ENCODE measurements at places on chromosomes 5 and 9.

DNA sequence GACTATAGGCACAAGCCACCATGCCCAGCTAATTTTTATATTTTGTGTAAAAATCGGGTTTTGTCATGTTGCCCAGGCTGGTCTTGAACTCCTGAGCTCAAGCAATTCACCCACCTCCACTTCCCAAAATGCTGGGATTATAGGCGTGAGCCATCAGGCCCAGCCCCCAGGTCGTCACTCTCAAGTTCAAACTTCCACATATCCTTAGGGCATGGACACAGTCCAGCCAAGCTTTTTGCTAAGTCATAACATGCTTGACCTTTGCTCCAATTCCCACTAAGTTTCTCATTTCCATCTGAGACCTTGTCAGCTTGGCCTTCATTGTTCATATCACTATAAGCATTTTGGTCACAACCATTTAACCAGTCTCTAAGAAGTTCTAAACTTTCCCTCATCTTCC is 43.9 kb upstream of the ARAP3 start:
- no peak for DNase-seq
- no peak overlapping the region for H3K27ac ChIP-seq
- H3K36me3 ChIP-seq, result no peaks in the 10 kb centered on the region
- H3K4me3 ChIP-seq, result no peak overlapping the region

DNA sequence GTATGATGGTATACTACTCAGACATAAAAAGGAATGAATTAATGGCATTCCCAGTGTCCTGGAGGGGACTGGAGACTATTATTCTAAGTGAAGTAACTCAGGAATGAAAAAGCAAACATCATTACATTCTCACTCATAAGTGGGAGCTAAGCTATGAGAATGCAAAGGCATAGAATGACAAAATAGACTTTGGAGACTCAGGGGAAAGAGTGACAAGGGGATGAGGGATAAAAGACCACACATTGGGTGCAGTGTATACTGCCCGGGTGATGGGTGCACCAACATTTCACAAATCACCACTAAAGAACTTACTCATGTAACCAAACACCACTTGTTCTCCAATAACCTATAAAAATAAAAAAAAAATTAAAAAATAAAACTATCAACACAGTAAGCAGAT is 587.3 kb upstream of the RGMB start:
- no peak for DNase-seq
- no peaks in the 10 kb centered on the region for H3K27me3 ChIP-seq
- no peak overlapping the region for H3K4me3 ChIP-seq

DNA sequence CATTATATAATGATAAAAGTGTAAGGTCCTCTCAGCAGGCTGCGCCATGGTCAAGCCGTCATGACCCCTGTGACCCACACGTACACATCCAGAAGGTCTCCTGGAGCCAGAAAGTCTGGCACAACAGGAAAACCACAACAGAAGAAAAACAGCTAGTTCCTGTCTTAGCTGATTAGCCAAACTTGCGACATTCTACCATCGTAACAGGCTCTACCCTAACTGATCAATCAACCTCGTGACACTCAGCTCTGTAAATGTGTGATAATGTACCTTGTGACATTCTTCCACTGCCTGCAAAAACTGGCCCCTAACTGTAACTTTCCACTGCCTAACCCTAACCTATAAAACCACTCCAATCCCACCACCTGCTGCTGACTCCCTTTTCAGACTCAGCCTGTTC is 316.4 kb upstream of the TUSC1 start:
- H3K27ac ChIP-seq, result no peak overlapping the region
- no peak for DNase-seq
- H3K27me3 ChIP-seq, result no peaks in the 10 kb centered on the region
- H3K4me1 ChIP-seq, result no peaks in the 10 kb centered on the region

DNA sequence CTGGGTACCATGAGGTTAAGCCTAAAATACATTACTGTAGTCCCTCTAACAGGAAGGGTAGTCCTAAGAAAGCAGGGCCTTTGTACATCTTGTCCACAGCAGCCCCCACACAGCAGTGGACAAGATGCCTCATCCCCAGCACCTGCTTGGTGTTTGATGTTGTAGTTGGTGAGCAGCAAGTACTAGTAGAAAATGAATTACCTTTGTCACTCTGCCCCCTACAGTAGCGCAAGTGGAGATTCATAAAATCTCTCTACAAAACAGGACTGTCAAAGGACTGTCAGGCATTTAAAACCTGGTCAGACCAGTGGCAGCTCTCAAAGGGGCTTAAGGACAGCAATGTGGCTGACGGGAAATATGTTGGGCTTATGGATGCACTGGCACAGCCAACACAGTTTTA is 122.5 kb downstream of the TMEM174 start:
- H3K27me3 ChIP-seq, result peaks cover 99% of the 10 kb centered on the region
- H3K27ac ChIP-seq, result no peak overlapping the region
- H3K36me3 ChIP-seq, result peaks cover 14% of the 10 kb centered on the region
- no peak for DNase-seq

- DNase-seq, result no peak
- peaks cover 1% of the 10 kb centered on the region for H3K36me3 ChIP-seq
- no peak overlapping the region for H3K4me3 ChIP-seq
Measured at GRCh38 chr5:52521236-52521635, 266.5 kb upstream of the ITGA1 start.

DNA sequence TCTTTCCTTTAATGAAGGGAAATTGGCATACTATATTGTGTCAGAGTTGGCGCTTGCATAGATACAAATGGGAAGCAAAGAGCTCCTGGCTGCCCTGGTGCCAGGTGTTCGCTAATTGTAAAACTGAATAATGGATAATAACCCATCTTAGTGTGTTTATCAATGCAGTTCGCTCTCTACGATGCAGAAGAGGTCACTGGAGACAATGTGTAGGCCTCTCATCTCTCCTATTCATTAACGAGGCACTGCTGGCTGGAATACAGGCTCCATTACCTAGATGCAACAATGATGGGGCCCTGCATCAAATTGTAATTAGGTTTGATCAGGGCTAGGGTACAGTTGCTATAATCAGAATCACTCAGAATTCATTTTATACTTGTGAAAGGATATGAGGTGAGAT is 171.0 kb downstream of the RMI1 start:
- no peak overlapping the region for H3K27ac ChIP-seq
- no peak overlapping the region for H3K4me3 ChIP-seq
- no peak for DNase-seq

- H3K27me3 ChIP-seq, result no peaks in the 10 kb centered on the region
- no peak overlapping the region for H3K27ac ChIP-seq
- no peak for DNase-seq
- H3K4me3 ChIP-seq, result no peak overlapping the region
Measured at GRCh38 chr5:117359895-117360294, 785.3 kb upstream of the SEMA6A start.

DNA sequence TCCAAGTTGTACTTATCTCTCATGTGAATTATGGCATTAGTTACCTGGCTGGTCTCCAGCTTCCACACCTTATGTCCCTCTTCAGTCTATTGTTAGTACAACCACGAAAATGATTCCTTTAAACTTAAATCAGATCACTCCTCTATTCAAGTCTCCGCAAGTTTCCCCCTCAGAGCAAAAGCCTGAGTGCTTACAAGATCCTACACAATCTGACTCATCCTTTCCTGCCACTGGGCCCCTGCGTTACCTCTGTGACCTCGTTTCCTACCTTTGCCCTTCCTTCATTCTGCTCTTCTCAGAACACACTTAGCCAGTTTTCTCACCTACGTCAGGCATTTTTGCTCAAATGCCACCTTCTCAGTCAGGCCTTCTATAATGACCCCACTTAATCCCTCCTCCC is 45.1 kb upstream of the GLIS3 start:
- DNase-seq, result no peak
- H3K27ac ChIP-seq, result no peak overlapping the region
- peaks cover 22% of the 10 kb centered on the region for H3K27me3 ChIP-seq
- no peaks in the 10 kb centered on the region for H3K36me3 ChIP-seq

DNA sequence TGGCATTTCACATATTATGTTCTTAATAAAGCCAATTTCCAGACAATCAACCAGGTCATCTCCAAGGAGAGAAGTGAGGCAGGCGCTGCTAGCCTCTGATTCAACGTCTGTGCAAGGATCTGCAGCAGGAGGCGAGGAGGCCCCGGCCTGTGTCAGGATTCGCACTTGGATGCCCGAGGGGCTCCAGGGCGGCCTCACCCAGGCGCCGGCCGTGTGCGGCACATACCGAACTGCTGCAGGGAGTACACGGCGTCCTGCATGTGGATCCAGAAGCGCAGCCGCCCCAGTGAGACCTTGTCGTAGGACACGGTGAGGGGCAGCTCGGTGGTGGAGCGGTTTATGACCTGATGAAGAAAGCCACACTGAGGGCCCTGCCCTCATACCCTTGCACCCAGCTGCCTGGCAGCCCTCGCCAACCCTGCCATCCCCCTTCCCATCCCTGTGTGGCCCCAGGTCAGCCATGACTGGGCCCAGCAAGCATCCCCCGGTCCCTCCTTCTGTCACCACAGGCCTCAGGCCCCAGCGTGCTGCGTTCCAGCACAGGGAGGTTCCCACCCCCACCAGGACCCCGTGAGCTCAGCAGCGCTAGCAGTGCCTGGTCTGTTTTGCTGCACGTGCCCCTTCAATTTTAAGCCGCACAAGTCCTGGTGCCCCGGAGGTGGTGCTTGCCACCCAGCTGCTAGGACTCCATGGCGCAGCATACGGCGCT is 9.9 kb downstream of the CLPTM1L start:
- peaks cover 8% of the 10 kb centered on the region for H3K4me1 ChIP-seq
- no peak overlapping the region for H3K27ac ChIP-seq
- DNase-seq, result no peak

GRCh38 chr9:87531370-87532295 is 34.0 kb downstream of the DAPK1 start:
- no peaks in the 10 kb centered on the region for H3K36me3 ChIP-seq
- no peak overlapping the region for H3K27ac ChIP-seq
- no peak for DNase-seq
- H3K4me3 ChIP-seq, result no peak overlapping the region
- no peaks in the 10 kb centered on the region for H3K27me3 ChIP-seq
- H3K4me1 ChIP-seq, result peaks cover 4% of the 10 kb centered on the region

DNA sequence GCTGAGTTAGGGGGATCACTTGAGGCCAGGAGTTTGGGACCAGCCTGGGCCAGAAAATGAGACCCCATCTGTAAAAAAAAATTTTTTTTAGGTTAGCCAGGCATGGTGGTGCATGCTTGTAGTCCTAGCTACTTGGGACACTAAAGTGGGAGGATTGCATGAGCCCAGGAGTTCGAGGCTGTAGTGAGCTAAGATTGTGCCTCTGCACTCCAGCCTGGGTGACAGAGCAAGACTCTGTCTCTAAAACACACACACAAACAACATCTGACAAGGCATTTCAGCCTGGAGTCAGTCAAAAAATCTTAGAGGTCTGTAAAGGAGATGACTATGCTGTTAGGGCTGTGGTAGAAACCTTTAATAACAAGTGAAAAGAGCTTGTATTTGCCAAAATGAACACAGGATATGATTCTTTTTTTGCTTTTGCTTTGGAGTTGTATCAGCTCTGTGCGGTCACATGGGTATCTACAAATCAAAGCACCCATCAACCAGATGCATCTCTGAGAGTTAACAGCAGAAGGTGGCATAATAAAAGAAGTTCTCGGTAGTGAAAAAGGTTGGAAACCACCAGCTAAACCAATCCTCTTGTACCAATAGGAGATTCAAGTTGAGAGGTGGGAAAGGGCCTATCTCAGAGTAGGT is 3.6 kb upstream of the PSMD5 start:
- H3K36me3 ChIP-seq, result peaks cover 43% of the 10 kb centered on the region
- DNase-seq, result no peak
- H3K27me3 ChIP-seq, result no peaks in the 10 kb centered on the region
- peak overlapping the region; percentile 99 for H3K27ac ChIP-seq

- H3K4me3 ChIP-seq, result no peak overlapping the region
- peaks cover 8% of the 10 kb centered on the region for H3K27me3 ChIP-seq
Measured at GRCh38 chr9:137237759-137238726, 3.0 kb upstream of the TUBB4B start.

DNA sequence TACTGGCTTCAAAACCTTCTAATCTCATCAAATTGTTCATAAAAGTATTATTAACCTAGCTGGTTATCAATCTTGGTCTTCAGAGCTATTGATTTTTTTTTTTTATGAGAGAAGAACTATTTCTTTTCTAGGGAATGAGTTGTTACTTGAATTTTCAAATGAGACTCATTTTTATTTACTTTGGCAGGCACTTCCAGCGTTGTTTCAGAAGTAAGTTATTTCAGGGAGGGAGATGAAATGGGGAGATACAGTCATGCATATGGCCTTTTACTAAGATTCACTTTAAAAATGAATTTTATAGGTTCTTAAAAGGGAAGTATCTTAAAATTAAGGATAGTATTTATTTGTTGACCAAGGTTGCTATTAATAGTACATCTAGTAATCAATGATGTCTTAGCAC is 129.6 kb downstream of the IZUMO3 start:
- no peaks in the 10 kb centered on the region for H3K36me3 ChIP-seq
- no peaks in the 10 kb centered on the region for H3K4me1 ChIP-seq

GRCh38 chr9:101977614-101978210 is 239.3 kb upstream of the GRIN3A start:
- no peaks in the 10 kb centered on the region for H3K36me3 ChIP-seq
- DNase-seq, result no peak
- no peak overlapping the region for H3K27ac ChIP-seq
- H3K4me3 ChIP-seq, result no peak overlapping the region
- no peaks in the 10 kb centered on the region for H3K4me1 ChIP-seq

- no peak for DNase-seq
- H3K27me3 ChIP-seq, result peaks cover 84% of the 10 kb centered on the region
- no peaks in the 10 kb centered on the region for H3K4me1 ChIP-seq
- H3K27ac ChIP-seq, result no peak overlapping the region
Measured at GRCh38 chr5:172509405-172509781, 55.1 kb upstream of the SH3PXD2B start.

DNA sequence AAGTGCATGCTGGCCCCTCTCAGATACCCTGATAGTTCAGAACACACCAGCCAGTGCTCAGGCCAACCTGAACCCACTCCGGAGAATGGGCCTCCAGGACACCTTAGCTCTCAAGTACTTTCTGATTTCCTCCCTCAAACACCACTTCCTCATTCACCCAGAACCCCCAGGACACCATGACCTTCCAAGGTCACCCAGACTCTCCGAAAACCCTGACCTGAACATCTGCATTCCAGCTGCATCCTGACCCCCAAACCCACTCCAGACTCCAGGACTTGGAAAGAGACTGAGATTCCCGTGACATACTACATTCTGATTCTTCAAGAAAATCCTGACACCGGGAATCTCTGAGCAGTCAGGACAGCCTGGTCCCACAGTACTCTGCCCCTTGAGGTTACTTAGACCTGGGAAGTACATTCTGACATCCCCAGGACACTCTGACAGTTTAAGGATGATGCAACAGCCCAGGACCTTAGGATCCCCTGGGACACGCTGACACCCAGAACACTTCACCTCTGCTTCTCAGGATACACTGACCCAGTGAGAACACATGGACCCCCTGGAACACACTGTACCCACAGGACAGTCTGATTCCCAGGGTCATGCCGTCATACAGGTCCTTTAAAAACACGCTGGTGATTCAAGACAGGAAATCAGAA is 747 bp upstream of the PROP1 start:
- no peak overlapping the region for H3K27ac ChIP-seq
- H3K4me3 ChIP-seq, result no peak overlapping the region
- no peak for DNase-seq
- H3K4me1 ChIP-seq, result no peaks in the 10 kb centered on the region
- H3K36me3 ChIP-seq, result no peaks in the 10 kb centered on the region

GRCh38 chr5:116605310-116606070 is 30.9 kb upstream of the SEMA6A start:
- no peaks in the 10 kb centered on the region for H3K4me1 ChIP-seq
- DNase-seq, result no peak
- H3K27me3 ChIP-seq, result peaks cover 7% of the 10 kb centered on the region
- H3K4me3 ChIP-seq, result no peak overlapping the region

GRCh38 chr5:59449905-59450644 is 443.5 kb downstream of the PDE4D start:
- H3K27me3 ChIP-seq, result no peaks in the 10 kb centered on the region
- no peaks in the 10 kb centered on the region for H3K36me3 ChIP-seq
- H3K4me1 ChIP-seq, result no peaks in the 10 kb centered on the region

- H3K4me3 ChIP-seq, result no peak overlapping the region
- no peak overlapping the region for H3K27ac ChIP-seq
- H3K27me3 ChIP-seq, result no peaks in the 10 kb centered on the region
Measured at GRCh38 chr9:96505316-96505991, 55.5 kb downstream of the HABP4 start.

Data from central memory CD8-positive, alpha-beta T cell (primary cell).